CD8-positive, alpha-beta memory T cell (primary cell): ENCODE measurements at places on chromosomes 11 and 22. TPM values are rescaled to one million over a fixed set of nuclear protein-coding genes. Genes with fewer than 3 reads are reported as not detected.

DNA sequence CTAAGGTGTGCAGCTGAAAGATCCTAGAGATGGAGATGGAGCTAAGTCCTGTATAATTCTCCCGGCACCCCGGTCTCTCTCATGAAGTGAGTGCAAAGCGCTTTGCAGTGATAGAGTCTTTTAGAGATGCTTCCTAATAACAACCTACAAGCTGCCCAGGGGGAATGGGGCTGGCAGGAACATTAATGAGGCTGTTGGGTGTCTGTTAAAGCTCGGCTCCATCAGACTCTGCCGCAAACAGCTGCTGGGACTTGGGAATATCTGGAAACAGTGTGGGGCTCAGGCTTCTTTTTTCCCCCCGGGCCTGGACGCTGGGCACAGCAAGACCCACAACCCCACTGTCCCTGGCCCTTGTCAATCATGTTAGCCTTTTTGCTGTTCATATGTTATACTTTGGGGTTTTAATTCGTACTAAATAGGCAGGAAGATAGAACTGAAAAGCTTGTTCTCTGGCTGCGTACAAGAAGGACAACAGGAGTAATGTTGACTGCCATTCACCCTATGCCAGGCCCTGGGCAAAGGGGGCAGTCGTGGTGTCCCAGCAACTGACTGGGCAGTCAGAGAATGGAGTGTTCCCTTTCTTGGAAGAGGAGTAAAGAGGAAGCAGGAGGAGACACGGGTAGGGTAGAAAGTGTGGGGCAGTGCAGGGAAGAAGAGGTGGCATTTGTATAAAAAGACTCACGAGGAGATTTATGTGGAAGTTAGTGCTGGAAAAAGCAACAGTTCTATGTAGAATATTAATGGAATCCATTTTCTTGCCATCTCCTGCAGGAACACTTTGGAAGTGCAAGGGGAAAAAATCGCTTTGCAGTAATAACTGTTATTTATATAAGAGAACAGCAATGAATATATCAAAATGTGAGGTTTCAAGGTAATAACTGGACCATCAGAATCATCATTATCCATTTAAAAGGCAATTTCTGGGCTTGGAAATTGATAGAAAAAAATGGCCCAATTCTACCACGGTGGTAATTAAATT is 232.8 kb downstream of the GRIK4 start:
- H3K36me3 ChIP-seq = no peaks in the 10 kb centered on the region
- no peak for DNase-seq
- H3K27me3 ChIP-seq = no peaks in the 10 kb centered on the region

The MS4A7 gene
- total RNA-seq = 0.98 TPM

- H3K36me3 ChIP-seq = no peaks in the 10 kb centered on the region
- no peaks in the 10 kb centered on the region for H3K27me3 ChIP-seq
- no peak overlapping the region for H3K4me3 ChIP-seq
- H3K4me1 ChIP-seq = no peaks in the 10 kb centered on the region
- no peak for DNase-seq
These were observed 101.6 kb upstream of the B3GAT1 start for GRCh38 chr11:134513585-134514120.

DNA sequence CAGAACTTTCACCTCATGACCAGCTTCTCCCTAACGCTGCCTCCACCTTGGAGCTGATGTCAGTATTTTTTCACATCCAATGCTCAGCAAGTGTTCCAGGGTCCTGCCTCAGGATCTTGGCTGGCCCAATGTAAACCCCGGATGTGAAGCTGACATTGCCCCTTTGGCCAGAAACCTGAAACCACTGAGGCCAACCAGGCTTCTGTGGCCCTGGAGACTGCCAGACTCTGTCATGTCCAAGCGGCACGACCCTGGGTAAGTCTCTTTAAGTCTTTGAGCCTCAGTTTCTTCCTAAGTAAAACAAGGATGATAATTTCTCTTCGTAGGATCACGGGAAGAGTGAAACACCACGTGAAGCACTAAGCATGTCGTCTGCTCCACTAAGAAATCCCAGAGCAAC is 22.8 kb downstream of the SERPIND1 start:
- DNase-seq = no peak
- H3K36me3 ChIP-seq = peaks cover 58% of the 10 kb centered on the region
- H3K27ac ChIP-seq = no peak overlapping the region
- H3K4me1 ChIP-seq = no peaks in the 10 kb centered on the region
- H3K27me3 ChIP-seq = no peaks in the 10 kb centered on the region

DNA sequence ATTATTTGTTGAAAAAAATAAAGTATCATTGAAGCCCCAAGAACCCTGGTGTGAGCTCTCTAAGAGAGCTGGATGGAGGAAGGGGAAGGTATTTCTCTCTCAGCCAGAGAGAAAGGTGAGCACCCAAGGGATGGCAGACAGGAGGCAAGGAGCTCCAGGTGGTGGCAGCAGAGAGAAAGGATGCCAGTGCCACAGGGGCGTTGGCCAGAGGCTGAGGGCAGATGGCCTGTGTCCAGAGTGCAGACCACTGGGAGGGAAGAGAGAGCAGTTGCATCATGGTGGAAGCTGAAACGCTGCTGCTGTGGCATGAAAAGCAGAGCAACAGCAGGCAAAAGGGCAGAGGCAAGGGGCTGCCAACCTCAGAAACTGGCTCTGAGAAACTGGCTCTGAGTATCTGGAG is 8.5 kb downstream of the SPON1 start:
- peaks cover 8% of the 10 kb centered on the region for H3K27me3 ChIP-seq
- H3K4me3 ChIP-seq = no peak overlapping the region
- H3K36me3 ChIP-seq = no peaks in the 10 kb centered on the region
- H3K27ac ChIP-seq = no peak overlapping the region
- DNase-seq = no peak

GRCh38 chr11:69874984-69875624 is 55.9 kb upstream of the FGF3 start:
- H3K27me3 ChIP-seq = no peaks in the 10 kb centered on the region
- H3K4me3 ChIP-seq = no peak overlapping the region
- DNase-seq = no peak
- H3K4me1 ChIP-seq = no peaks in the 10 kb centered on the region

GRCh38 chr11:33949252-33949913 is 57.5 kb upstream of the LMO2 start:
- H3K27ac ChIP-seq = no peak overlapping the region
- no peaks in the 10 kb centered on the region for H3K36me3 ChIP-seq
- DNase-seq = no peak
